ENCODE measurements at places on chromosomes 3 and 15.

DNA sequence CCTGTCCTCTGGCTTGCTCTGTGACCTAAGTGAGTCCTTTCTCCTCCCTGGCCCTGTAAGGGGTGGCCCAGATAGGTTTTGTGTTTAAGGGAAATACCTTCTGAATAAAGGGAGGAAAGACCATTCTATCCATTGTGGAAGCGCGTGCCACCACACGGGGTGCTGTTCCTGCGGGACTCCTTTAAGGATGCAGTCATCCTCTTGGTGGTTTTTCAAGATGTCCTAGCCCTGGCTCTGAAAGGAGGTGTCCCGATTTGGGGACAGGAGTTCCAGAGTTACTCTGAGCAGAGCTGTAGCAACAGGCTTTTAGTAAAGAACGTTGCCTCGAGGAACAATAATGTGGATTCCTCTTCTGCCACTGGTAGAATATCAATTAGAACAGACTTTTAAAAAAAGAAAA, 9.6 kb downstream of the SLC6A6 start:
- no peak for DNase-seq

DNA sequence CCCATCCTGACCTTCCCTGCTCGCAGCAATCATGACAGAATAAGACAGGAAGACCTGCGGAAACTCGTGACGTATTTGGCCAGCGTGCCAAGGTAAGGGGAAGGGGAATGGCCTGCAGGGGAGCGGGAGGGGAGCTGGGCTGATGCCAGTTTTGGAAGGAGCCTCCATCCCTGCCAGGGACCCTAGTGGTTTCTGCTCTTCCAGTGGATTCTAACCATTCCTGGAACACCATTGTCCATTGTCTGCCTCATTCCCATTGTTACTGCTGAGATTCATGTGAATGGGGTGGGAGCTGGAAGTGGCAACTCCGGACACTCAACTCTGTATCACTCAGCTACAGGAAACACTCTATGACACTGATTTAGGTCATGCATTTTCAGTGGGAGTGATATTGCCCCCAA, 242.9 kb upstream of the ROPN1 start:
- DNase-seq = peak; percentile 88

DNA sequence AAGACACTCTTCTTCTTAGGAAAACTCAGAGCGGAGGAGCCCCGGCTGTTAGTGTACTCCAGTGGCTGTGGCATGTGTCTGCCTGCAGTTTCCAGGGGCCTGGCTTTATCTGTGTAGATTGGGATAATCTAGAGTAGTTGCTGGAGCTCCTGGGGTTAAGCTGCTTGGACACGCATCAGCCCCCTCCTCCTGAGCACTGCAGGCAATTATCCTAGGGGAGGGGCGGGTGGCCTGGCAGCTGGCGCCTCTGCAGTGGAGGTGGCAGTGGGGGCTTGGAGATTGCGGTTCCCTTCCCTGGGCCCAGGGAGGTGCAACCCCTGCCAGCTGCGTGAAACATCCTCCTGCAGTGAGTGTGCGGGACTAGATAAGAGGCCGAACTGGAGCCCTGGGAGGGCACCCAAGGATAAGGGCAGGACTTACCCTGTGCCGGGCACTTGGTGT, 68.2 kb downstream of the EFCAB12 start:
- DNase-seq = no peak

DNA sequence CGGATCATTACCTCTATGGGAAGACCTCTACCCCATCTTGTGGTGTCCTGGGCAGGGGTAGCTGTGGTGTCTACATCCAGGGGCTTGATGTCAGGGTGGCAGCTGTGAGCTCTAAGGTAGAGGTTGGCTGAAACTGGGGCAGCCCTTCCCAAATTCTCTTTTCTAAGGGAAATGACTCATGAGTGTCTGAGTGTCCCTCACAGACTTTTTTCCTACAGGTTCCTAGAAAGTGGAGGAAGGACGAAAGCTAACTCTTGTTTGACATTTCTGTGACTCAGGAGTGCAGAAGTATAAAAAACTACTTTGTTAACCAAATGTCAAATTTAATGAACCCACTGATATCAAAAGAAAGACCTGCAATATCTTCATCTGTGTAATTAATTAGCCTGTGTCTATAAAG, 481.5 kb downstream of the PDCD6IP start:
- DNase-seq = no peak

GRCh38 chr3:108507902-108508301, 2.5 kb downstream of the MYH15 start:
- no peak for DNase-seq

GRCh38 chr3:55774856-55775255, 287.8 kb upstream of the WNT5A start:
- DNase-seq = no peak

DNA sequence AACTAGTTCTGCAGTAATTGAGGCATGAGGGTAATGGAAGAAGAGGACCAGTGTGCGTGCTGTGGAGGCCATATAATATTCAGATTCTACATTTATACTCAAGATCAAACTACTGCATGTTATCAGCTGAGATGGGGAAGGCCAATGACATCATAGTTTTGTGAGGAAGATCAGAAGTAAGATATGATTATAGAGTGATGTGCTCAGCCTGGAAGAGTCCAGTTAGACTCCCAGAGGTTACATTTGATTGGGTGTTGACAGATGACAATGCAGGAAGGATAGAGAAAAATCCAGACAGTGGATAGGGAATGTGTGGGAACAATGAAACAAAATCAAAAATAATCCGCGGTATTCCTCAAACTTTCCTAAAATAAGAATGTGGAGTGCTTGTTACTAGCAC, 35.4 kb downstream of the GOLIM4 start:
- no peak for DNase-seq

DNA sequence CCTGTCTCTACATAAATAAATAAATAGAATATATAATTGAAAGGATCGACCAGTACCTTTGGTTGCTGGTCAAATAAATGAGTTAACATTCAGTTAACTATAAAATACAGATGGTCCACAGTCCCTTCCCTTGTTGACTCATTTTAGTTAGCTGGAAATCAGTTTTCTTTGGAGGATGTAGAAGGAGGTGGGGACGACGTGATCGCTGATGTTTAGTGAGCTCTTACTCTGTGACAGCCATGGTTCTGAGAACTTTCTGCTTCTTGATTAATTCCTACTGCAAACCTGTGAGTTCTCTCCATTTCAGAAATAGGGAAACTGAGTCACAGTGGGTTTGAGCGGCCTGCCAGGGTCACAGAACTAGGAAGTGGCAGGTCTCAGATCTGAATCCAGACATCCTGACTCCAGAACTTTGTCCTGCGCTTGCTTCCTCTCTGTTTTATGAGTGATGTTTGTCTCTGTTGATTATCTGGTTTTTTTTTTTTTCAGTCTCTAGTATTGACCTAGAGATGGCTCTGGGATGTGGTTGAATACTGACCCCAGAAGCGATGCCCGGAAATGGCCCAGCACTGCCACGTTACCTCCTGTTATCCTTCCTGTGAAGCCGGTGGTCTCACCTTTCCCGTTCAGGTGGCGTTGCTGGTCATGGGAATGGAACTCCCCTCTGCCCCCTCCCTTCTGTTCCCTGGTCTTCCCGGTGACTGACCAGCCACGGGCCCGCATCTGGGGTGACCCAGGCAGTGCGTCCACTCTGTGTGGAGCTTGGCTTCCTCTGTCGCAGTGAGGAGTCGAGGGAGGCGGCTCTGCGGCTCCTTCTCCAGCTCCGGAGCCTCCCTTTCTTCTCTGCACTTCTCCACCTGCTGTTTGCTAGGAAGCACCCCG, 18.2 kb downstream of the SYNM start:
- peak; percentile 56 for DNase-seq

All from dermis blood vessel endothelial cell (primary cell).